ENCODE measurements at places on chromosomes 7 and 10. TPM values are rescaled to one million over a fixed set of nuclear protein-coding genes. Genes with fewer than 3 reads are reported as not detected.

GRCh38 chr10:128543151-128543550 lies 416.9 kb upstream of the MKI67 start:
- no peak overlapping the region for H3K4me3 ChIP-seq
- peaks cover 12% of the 10 kb centered on the region for H3K27me3 ChIP-seq
- no peak overlapping the region for H3K27ac ChIP-seq
- H3K36me3 ChIP-seq, result no peaks in the 10 kb centered on the region
- no peak for DNase-seq

GRCh38 chr10:93309062-93309461 lies 173.1 kb downstream of the MYOF start:
- H3K4me1 ChIP-seq, result no peaks in the 10 kb centered on the region
- no peak for DNase-seq
- no peaks in the 10 kb centered on the region for H3K36me3 ChIP-seq
- H3K27me3 ChIP-seq, result peaks cover 7% of the 10 kb centered on the region
- H3K4me3 ChIP-seq, result no peak overlapping the region
- H3K27ac ChIP-seq, result no peak overlapping the region

GRCh38 chr10:82313401-82313800 lies 438.4 kb downstream of the NRG3 start:
- H3K27me3 ChIP-seq, result peaks cover 2% of the 10 kb centered on the region
- no peak overlapping the region for H3K4me3 ChIP-seq
- no peak for DNase-seq
- peaks cover 6% of the 10 kb centered on the region for H3K36me3 ChIP-seq

GRCh38 chr7:108071551-108071950 lies 58.6 kb downstream of the LAMB4 start:
- no peak for DNase-seq
- H3K4me1 ChIP-seq, result no peaks in the 10 kb centered on the region
- no peaks in the 10 kb centered on the region for H3K27me3 ChIP-seq
- H3K27ac ChIP-seq, result no peak overlapping the region
- no peak overlapping the region for H3K4me3 ChIP-seq
- no peaks in the 10 kb centered on the region for H3K36me3 ChIP-seq

DNA sequence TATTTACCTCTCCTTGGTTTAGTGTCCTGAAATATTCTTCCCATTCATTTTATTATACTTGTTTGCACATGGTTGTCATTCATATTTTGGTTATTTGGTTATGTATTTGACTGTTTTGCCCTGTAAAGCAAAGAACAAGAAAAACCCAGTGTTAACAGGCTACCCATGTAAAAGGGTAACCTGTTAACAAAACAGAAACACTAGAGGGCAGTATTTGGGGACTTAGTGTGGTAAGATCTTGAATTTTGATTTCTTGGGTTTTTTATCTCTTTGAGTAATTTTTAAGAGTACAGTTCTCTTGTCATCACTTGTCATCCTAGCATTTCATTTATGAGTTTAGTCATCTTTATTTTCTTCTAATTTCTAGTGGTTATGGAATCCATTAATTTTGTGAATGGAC lies 51.3 kb downstream of the POLL start:
- no peak overlapping the region for H3K4me3 ChIP-seq
- peaks cover 3% of the 10 kb centered on the region for H3K27me3 ChIP-seq
- peak; percentile 11 for DNase-seq
- no peak overlapping the region for H3K27ac ChIP-seq
- peaks cover 26% of the 10 kb centered on the region for H3K36me3 ChIP-seq

- no peak overlapping the region for H3K4me3 ChIP-seq
- no peak overlapping the region for H3K27ac ChIP-seq
- no peaks in the 10 kb centered on the region for H3K27me3 ChIP-seq
These were observed 146.1 kb upstream of the TCF7L2 start for GRCh38 chr10:112803961-112804401.

The CNTNAP2 gene
- polyA plus RNA-seq, result 1.1 TPM

The MKX gene
- not detected for polyA plus RNA-seq

Measured in immature natural killer cell (primary cell).